Iris pigment epithelial cell (primary cell): ENCODE measurements at places on chromosomes 11 and 22.

DNA sequence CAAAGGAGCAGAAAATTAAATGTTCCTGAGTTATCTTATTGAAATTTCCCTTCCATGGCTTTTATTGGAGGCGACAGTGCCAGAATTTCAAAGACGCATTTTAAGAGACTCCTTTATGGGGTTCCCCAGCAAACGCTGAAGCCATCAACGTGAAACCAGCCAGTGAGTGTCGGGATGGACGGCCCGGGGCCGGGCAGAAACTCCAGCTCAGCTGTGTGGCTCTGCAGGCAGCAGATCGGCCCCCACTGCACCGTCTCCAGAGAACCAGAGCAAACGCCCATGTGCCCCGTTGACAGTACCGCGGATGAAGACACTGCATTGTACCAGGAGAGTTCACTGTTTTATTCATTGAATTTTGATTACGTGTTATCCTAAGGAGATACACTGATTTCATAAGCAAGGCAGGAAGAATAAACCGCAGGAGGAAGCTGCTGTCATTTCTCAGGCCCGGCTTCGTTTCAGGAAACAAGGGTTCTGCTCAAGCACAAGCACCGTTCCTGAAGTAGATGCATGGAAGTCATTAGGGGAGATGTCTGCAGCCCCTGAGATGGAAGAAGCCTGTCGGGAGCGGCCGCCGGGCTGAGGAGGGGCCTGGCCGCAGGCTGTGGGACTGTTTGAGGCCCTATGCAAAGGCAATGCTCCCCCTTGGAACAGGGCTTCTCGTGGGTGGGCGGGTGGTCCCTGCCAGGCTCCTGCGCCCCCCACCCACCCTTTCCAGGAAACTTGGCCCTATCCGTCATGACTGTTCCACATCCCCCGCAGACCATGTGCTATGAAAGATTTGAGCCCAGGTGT, 639.7 kb downstream of the TBC1D22A start:
- no peak for DNase-seq

DNA sequence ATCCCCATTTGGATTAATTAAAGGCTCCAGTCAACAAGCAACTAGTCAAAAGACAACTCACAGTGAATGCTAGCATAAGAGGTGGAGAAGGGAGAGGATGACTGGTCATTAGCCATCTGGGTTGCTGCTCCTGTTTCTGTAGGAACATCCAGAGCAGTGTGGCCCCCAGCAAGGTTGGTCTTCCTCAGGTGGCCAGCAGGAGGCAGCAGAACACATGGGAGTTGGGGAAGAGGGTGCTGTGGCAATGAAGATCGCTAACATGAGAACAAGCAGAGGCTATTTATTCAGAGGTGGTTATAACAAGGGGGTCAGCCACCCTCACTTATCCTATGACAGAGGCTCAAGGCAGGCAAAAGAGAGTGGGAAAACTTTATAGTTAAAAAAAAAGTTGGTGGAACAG, 21.3 kb downstream of the IZUMO1R start:
- peak; percentile 47 for DNase-seq

DNA sequence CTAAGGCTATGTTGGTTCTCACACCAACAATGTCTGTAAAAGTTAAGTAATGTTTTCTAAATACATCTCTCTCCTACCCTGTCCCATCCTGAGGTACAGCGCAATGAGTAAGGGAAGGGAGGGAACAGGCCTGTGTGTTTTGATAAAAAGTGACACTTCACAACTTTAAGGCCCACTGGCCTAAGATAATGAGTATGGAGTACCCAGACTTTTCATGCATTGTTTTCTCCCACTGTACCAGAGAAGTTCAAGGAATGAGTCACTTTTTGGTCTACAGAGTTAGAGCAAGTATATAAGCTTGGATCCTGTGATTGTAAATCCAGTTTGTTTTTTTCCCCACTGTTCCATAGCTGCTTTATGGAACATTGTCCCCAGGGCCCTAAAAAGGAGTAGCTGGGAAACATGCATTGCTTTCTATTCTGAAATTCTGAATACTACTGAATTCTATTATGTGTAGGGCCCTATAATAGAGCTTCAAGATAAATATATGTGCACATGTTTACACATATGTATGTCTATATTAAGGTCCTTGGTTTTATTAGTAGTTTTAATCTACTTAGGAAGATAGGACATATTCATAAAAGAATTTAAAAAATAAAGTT, 29.8 kb downstream of the KCNE3 start:
- peak; percentile 66 for DNase-seq

- no peak for DNase-seq
Observed at GRCh38 chr22:20002128-20002527, 14.5 kb downstream of the ARVCF start.

DNA sequence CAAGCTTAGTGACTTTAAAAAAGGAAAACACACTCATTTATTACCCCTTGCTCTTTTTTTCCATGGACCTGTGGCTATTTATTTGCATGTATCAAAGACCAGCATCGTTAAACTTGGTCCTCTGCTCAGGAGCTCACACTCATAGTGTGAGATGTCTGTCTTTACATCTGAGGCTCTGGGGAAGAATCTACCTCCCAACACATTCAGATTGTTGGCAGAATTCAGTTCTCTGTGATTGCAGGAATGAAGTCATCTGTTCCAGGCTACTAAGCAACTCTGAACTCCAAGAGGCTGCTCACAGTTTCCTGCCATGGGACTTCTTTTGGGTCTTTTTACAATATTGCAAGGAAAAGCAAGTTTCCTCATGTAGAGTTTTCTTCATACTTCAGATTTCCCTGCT, 138.8 kb downstream of the LRRC4C start:
- DNase-seq = no peak

DNA sequence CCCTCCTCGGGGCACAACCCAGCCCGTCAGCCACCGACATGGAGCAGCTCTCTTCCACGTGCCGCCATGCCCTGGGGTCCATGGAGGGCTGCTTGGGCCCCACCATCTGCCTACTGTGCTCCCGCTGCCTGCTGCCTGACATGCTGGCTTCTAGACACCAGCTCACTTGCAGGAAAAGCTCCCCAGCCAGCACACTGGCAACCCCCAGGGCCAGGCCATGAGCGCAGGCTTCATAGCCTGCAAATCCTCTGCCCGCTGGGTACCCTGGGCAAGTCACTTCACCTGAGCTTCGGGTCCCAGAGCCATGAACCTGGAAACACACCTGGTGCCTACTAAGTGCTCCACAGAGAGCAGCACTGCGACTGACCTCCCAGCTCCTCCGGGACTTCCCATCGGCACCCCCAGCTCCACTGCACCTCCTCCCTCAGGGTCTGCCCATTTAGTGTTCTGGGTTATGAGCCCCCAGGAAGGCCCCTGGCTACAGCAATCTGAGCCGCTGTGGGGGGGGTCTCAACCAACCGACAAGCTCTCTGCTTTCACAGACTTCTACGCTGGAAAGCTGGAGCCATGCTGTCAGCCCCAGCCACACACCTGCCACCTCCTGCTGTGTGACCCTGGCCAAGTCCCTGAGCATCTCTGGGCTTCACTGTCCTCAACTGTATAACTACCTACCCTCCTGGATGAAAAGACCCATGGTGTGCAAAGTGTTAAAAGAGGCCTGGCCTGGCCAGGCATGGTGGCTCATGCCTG, 139.2 kb downstream of the CRYBB2 start:
- DNase-seq = no peak

DNA sequence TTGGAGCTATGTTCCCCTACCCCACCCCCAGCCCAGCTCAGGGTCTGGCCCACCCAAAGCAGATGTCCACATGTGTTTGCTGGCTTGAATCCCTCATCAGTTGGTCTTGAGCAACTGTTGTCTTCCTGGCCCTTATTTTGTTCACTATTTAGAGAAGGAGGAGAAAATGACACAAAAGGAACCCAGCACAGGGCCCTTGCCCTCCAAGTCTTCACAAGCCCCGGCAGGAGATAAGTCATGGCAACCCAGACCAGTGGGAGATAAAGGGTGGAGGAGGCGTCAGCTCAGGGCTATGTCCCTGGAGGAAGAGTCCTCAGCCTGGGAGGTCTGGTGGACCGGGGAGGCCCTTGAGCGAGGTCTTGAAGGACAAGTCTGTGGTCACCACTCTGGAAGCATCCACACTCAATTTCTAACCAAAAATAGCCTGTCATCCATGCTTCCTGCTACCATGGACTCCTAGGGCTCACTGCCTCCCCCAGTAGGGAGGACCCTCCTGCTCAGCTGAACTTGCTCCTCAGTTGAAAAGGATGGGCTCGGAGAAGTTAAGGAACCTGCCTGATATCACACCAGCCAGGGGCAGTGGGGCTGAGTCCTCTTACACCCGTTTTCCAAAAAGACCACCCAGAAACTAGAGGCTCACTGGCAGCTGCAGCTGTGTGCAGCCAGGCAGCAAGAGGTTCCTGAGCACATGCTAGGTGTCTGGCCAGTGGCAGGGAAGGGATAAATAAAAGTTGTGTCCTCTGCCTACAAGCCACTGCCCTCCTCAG, 1.8 kb upstream of the RAB3IL1 start:
- no peak for DNase-seq

DNA sequence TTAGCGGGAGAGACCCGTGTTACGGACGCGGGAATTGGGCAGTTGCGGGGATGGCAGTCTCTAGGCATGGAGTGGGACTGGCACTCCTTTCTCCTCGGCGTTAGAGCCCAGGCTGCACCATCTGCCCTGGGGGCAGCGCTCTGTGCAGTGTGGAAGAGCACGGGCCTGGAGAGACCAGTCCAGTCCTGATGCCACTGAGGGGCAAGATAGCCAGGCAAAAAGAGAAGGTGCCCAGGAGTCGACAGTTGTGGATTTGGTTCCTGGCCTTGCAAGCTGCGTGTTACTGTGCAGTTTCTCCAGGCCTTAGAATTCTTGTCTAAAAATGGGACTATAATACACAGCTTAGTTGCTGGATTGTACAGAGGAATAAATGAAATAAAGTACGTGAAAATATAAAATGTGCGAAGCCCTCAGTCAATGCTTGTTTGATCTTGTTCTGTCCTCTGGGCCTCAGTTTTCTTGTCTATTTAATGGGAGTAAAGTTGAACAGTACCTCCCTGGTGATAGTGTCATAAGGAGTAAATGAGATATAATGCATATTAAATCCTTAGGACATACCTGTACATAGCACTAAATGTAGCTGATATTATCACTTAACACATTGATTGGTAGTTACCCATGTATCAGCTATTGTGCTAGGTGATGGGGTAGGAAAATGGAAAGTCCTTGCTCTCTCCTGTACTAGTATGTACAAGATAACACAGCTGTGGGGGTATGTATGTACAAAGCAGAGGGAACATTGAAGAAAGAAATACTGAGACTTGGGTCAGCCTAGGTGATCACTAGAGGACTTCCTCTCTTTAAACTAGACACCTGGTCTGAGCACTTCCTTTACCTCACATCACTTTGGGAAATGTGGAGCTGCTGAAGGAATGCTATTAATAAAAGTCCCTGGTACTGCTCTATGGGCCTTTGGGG, 1.2 kb downstream of the ATXN10 start:
- DNase-seq = no peak

- DNase-seq = no peak
Observed at GRCh38 chr11:62548545-62549335, 2.1 kb upstream of the AHNAK start.

DNA sequence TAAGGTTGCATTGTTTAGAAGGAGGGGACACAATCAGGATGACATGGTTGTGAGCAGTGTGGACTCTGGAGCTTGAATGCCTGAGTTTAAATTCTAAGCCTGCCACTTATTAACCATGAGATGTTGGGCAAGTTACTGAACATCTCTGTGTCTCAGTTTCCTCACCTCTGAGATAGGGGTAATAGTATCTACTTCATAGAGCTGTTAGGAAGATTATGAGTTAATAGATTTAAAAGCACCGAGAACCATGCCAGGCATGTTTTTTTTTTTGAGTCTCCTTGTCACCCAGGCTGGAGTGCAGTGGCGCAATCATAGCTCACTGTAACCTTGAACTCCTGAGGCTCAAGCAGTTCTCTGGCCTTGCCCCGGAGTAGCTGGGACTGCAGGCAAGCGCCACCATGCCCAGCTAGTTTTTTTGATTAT, 33.3 kb downstream of the ST14 start:
- no peak for DNase-seq
